ENCODE measurements at places on chromosomes 6 and 20.

DNA sequence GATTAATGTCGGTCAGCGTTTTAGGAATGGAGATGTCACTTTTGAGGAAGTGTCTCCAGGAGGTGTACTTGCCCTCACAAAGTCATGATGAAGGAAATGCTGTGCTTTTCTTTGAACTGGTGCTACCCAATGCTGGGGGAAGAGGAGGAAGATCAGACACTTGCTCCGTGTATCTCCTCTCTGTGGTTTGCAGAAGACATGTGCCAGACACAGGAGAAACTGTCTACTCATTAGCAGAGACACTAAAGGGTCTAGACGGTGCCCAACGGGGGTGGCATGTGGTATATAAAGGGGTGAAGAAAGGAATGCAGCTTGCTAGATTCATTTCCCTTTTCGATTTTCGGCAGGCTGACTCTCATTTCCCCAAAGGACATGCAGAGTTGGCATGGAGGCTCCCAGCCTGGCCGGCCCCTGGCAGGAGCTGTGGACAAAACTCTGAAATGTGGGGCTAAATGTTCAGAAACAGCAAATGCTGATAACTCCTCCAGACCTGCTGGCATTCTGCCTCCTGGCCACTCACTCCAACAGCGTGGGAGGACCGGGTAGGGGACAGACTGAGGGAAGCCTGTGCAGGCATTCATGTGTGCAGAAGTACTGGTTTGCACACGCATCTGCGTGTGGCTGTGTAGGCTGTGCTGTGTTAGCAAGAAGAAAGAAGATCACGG is 59.6 kb upstream of the QKI start:
- no peak for DNase-seq

DNA sequence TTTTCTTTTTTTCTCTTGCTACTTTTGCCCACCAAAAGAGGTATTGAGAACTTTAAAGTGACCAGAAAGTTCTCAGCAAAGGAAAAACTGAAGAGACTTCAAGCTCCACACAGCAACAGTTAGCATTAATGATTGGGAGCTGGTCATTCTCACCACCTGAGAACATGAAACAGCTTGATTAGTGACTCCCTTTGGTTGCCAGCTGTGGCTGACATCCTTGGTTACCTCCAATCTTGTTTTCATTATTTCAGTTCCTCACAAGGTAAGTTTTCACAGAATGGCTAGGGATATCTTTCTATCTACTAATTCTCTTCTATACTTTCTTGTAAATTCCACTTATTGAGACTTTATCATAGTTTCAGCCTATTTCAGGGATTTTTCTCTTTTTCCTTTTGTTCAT is 427.9 kb downstream of the QKI start:
- DNase-seq, result no peak

- DNase-seq, result no peak
Measured at GRCh38 chr6:13413466-13413862, 73.9 kb downstream of the GFOD1 start.

GRCh38 chr20:49706630-49707091 is 7.0 kb downstream of the B4GALT5 start:
- DNase-seq, result no peak

GRCh38 chr20:22684072-22684762 is 99.8 kb upstream of the FOXA2 start:
- no peak for DNase-seq

GRCh38 chr6:13814938-13815575 is 700 bp upstream of the MCUR1 start:
- no peak for DNase-seq

GRCh38 chr20:15823718-15824117 is 749.5 kb downstream of the KIF16B start:
- DNase-seq, result no peak

GRCh38 chr6:88890860-88891845 is 72.3 kb downstream of the RNGTT start:
- DNase-seq, result no peak

DNA sequence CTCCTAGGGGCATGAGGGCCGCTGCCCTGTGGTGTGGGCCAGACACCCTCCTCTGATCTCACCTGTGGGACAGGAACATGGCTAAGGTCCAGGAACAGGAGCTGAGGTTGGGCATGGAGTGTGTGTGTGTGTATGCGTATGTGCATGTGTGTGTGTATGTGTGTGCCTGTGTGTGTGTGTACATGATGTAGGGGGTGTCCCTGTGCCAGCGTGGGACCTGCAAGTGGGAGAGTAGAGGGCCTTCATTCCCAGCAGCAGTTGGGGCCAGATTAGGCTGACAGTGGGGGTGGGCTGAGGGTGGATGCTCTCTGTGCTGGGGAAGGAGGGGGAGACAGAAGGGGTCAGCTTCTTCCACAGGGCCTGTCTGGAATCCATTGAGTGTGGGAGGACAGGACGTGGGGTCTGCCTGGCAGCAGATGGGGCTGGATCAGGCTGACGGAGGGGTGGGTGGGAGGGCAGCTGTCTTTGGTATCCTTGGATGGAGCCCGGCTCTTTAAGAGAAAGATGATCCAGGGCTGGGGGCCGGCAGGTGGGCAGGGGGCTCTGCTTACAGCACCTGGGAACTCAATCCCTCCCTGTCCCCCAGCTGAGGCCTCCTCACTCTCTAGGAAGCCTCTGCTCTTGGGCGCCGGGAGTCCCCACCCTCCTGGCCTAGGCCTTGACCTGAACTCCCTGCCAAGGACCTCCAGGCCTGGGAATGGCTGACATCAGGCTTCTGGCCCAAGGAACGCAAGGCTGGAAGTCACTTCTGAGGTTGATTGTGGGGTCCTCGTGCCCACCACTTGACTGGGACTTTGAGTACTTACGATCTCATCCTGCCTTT is 44.0 kb downstream of the SPDEF start:
- no peak for DNase-seq

DNA sequence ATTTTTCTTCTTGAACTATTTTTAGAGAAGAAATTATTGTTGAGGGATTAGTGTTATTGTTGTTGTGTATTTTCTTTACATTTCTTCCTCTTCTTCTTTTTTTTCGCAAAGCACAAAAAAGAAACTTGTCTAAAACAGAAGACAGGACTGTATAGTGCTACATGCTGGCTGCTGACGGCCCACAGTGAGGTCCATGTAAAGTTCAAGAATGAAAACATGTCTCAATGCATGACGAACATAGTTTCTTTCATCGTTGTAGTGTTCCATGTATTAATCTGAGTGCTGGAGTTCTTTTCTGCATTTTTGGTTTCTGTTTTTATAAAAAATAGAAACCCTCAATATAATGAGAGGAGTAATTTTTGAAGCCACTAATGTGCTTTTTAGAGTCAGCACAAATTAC is 462.9 kb upstream of the MARCKS start:
- no peak for DNase-seq

DNA sequence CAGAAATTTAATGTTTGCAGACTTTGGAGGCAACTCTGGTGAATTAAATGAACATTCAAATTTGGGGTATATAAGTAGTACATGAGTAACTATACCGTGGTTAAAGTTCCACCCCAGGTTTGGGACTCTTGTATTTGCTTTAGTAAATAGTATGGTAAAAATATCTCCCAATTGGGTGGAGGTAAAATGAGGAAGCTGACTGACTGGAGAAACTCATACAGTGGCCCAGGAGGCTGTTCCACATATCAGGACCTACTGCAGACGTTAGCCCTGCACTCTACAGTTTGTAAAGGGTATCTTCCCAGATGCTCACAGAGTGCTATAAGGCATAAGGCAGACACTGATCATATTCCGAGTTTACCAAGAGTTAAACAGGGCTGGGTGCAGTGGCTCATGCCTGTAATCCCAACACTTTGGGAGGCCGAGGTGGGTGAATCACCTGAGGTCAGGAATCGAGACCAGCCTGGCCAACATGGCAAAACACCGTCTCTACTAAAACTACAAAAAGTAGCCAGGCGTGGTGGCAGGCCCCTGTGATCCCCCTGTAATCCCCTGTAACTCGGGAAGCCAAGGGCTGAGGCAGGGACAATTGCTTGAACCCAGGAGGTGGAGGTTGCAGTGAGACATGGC is 53.7 kb downstream of the CPXM1 start:
- DNase-seq, result no peak

GRCh38 chr20:40980106-40980827 is 48.4 kb upstream of the TOP1 start:
- DNase-seq, result no peak

DNA sequence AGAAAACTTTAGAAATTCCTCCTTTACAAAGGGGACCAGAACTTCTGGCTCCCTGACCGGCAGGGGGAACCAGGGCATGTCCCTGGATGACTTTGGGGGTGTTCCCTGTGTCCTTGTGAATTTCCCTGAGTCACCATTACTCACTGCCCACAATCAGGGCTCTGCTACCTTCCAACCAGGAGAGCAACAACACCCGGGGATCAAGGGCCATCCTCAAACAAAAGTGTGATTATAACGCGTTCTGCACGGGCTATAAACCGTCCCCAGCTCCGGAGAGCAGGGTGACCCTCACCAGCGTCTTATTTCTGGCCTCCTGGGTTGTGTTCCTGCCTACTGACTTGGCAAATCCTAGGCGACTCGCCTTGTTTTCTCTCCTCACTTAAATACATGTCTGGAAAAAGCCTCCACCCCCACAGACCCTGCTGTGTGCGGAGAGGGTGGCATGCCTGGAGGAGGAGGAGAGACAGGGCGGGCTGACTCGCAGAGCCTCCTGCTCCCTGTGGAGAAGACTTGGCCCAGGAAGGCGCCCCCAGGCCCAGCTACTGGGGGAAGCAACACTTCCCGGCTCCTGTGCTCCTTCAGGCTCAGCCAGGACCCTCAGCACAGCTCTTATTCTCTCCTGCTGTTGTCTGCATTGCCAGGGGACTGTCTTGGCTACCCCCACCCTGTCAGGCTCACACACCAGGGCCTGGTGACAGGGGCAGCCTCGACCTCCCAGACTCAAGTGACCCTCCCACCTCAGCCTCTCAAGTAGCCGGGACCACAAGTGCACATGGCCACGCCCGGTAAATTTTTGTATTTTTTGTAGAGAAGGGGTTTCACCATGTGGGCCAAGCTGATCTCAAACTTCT is 54.1 kb downstream of the FGD2 start:
- no peak for DNase-seq

GRCh38 chr6:15479761-15480160 is 183.1 kb downstream of the DTNBP1 start:
- no peak for DNase-seq

GRCh38 chr6:166757232-166758135 is 130.4 kb upstream of the RPS6KA2 start:
- no peak for DNase-seq

DNA sequence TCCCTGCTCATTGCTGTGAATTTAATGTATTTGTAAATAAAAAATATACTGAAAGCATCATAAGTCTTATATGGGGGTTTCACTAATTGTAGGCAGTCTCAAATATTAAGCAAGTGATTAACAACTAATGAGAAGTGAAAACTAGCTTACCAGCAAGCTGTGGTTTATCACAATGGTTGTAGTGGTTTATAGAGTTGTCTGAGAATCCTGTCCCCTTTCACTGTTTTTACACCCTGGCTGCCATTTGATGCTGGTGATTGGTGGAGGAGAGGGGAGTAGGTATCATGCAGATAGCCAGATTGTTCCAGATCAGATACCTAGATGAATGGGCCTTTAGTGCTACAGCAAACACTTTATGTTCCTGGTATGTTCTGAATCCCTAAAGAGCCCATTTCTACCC is 6.0 kb downstream of the MKKS start:
- no peak for DNase-seq

DNA sequence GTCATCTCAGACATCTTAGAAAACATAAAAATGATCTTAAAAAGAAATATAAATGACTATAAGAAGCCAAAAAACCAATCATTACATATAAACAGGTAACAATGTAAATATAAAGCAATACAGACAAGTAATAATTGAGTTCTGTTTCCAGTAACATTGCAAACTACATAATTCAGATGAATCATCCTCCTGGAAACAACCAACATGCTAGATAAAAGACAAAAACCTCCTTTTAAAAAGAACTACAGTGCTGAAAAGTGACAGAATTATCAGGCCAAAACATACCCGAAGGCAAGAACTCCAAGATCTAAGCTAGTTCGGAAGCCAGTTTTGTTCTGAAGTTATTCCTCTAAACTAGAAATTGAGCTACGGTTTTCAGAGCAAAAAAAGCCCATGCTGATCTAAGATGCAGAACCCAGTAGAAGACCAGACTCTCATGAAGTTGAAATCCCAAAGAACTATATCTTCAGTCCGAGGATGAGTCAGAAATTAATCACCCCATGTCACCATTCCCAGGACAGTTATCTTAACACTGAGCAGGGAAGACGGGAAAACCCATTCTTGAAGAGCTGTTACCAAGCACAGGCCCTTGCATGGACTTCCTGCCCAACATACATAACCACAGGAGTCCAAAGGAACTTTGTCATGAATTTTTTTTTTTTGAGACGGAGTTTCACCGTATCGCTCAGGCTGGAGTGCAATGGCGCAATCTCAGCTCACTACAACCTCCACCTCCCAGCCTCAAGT is 9.8 kb downstream of the PGM3 start:
- no peak for DNase-seq

GRCh38 chr6:35678021-35678654 is 10.6 kb downstream of the FKBP5 start:
- no peak for DNase-seq

All from effector memory CD8-positive, alpha-beta T cell (primary cell).